ENCODE measurements at places on chromosomes 1 and 21.

DNA sequence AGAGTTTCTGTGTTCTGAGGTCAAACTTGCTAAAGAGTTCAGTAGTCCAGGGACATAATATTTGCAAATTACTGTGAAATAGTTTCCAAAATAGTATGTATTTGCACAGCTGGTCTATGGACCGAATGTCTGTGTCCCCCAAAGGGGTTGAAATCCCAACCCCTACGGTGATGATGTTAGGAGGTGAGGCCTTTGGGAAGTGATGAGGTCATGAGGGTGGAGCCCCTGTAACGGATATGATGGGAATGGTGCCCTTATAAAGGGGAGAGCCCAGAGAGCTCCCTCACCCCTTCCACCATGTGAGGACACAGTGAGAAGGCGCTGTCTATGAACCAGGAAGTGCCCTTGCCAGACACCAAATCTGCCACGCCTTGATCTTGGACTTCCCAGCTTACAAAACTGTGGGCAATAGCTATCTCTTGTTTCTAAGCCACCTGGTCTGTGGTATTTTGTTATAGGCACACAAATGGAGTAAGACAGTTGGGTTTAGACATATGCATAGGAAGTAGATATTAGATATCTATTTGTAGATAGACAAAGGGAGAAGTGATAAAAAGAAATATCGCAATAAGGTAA is 21.7 kb downstream of the RNF187 start:
- DNase-seq = no peak

DNA sequence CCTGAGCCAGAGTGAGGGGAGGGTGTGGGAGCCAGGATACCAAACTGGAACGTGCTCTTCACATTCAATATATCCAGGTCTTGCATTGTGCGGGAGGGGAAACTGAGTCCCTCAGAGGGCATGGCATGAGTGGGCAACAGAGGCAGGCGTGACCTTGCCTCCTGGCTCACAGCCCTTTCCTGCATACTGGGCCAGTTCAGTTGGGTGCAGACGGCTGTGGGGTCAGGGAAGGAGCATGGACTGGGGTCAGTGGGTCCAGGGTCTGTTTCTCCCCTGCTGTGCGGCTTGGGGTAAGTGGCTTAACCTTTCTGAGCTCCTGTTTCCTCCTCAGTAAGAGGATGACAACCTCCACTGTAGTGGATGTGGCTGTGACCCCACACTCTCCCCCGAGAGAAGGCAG is 16.6 kb downstream of the SERINC2 start:
- no peak for DNase-seq

DNA sequence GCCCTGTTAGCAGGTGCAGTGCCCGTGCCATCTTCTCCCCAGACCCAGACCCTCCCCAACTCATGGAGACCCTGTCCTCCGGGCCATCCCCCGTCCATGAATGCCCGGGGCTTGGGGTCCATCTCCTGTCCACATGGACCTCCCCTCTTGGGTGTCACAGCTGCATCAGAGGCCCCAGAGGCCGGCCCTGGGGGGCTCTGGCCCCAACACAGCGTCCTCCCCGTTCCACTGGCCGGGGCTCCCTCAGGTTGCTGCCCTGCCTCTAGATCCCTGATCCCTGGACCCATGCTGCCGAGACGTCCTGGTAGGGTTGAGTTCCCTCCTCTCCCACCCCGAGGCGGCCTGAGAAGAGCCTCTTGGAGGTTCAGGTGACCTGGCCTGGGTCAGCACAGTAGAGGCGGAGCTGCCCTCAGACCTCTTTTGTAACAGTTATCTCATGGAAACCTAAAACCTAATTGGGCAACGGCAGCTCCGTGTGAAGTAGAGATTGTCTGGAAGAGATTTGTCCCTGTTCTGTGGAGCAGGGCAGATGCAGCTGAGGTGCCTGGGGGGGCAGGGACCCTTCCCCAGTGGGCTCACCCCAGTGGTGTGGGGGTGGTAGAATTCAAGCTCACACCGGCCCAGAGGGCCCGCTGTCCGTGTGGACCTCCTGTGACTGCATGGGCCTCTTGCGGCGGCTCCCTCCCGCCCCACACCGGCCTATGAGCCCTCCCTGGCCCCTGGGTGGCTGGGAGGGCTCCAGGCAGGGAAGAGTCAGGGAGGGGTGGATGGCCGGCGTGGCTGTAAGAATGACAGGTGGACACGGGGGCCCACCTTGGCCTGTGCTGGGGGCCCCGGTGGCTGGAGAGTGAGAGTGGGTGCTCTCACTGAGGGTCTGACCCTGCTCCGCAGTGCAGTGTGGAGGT is 56.1 kb downstream of the SKI start:
- no peak for DNase-seq

DNA sequence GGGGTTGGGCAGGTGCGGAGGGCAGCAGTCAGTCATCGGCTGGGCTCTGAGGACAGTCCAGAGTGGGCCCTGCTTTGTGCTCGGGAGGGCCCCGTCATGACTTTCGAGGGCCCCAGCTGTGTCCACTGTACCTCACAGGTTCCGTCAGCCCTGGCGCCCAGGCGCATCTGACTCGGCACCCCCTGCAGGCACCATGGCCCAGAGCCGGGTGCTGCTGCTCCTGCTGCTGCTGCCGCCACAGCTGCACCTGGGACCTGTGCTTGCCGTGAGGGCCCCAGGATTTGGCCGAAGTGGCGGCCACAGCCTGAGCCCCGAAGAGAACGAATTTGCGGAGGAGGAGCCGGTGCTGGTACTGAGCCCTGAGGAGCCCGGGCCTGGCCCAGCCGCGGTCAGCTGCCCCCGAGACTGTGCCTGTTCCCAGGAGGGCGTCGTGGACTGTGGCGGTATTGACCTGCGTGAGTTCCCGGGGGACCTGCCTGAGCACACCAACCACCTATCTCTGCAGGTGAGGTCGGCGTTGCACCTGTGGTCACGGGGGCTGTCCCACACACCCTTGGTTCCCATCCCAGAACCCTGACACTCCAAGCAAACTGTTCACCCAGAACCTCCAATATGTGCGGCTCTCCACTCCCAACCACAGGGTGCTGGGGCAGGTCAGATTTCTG is 7.8 kb downstream of the PODN start:
- no peak for DNase-seq

- no peak for DNase-seq
Observed at GRCh38 chr1:75079538-75080290, 54.5 kb upstream of the LHX8 start.

GRCh38 chr1:20355101-20355827 is 64.6 kb downstream of the VWA5B1 start:
- DNase-seq = no peak

DNA sequence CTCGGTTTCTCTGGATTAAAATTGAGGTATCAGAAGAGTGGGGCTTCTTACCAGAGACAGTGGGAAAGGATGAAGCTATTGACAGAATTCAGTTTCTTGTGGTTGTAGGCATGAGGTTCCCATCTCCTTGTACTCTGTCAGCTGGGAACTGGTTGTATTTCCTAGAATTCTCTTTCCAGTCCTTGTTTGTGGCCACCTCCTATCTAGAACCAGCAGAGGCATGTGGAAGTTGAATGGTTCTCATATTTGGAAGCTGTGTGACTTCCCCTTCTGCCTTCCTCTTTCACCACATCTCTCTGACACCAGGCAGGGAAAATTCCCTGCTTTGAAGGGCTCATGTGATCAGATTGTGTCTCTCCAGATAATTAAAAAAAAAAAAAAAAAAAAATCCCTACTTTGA is 457.7 kb upstream of the ADAMTS5 start:
- no peak for DNase-seq

GRCh38 chr21:21238629-21239400 is 240.6 kb downstream of the NCAM2 start:
- no peak for DNase-seq

DNA sequence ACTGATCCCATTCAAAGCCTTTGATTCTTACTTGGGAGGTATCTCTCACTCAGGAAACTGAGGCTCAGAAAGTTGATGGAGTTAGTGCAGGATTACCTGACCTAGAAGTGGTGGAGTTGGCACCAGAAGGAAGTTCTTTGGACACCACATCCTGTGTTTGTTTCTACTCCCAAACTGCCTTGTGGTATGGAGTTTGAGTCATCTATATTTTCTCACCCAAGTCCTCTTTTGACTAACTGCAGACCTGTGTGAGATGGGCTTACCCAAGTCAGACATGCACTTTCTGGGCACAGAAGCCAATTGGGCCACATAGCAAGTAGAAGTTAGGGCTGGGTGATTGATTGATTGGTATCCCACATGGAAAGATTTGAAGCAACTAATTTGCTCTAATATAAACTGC is 36.1 kb downstream of the FGGY start:
- DNase-seq = no peak

DNA sequence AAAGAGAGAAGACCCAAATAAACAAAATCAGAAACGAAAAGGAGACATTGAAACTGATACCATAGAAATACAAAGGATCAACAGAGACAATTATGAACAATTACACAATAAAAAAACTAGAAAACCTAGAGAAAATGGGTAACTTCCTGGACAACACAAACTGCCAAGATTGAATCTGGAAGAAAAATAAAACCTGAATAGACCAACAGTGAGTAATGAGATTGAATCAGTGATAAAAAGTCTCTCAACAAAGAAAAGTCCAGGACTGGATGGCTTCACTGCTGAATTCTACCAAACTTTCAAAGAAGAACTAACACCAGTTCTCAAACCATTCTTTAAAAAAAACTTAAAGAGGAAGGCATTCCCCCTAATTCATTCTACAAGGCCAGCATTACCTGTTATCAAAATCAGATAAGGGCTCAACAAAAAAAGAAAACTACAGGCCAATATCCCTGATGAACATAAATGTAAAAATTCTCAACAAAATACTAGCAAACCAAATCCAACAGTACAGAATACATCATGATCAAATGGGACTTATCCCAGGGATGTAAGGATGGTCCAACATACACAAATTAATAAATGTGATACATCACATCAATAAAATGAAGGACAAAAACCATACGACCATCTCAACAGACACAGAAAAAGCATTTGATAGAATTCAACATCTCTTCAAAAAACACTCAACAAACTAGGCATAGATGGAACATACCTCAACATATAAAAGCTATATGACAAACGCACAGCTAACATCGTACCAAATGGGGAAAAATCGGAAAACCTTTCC is 119.9 kb downstream of the ACBD6 start:
- no peak for DNase-seq

DNA sequence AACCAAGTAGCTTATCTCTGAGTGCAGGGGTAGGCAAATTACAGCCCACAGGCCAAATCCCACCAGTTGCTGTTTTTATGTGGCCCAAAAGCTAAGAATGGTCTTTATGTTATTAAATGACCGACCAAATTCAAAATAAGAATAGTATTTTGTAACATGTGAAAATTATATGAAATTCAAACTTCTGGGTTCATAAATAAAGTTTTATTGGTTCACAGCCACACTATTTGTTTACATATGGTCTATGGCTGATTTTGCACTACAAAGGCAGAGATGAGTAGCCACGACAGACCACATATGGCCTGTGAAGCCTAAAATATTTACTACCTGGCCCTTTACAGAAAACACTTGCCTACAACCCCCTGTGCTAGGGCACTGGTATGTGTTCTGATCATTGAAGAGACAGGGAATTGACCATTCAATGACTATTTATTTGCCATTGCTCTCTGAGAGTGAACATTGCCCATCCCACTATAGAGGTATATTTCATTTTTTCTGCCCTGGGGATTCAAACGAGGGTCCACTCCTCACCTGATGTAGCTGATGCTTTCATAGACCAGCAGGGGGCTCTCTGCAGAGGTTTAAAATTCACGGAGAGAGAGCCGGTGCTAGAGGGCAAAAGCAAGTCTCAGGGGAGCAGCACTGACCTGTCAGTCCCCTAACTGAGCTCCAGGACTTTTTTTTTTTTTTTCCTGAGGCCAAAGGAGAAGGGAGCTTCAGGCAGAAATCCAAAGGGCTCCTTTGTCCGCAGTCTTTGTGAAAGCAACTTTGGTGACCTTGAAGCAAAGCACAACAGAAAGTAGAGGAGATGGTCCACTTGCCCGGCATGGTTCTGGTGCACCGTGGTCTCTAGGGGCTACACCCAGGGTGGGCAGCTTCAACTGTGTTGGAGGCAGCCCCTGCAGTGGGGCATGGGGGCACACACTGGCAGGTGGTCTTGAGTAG is 7.3 kb upstream of the GNL2 start:
- no peak for DNase-seq

- DNase-seq = no peak
Observed at GRCh38 chr1:158719664-158720063, 856 bp downstream of the OR6K3 start.
